ENCODE measurements at places on chromosomes 1 and 21.
A peak's percentile ranks its signal among the peaks of the same experiment; 100 is the strongest.

- no peak for DNase-seq
Observed at GRCh38 chr1:29625084-29625420, 388.7 kb downstream of the PTPRU start.

- DNase-seq = no peak
Observed at GRCh38 chr1:21435646-21436487, 4.1 kb upstream of the NBPF3 start.

DNA sequence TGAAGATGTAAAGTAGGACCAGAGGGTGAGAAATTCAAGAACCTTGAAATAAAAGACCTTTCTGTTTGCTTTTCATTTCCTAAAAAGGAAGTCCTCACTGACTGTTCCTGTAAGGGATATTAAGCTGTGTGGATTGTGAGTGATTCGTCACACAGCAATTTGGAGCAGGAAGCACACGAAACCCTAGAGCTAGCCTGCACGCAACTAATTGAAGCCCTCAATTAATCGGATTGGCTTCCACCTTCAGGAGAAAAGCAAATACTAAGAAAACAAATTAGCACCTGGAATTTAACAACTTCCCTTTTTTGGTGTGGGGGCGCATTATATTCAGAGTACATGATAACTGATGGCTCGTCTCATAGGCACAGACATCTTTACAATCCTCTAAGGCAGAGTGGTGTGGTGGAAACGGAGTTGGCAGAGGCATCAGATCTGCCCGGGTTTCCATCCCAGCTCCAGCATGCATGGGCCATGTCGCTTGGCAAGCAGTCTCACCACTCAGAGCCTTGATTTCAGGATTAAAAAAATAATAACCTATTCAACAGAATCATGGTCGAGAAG, 95.2 kb downstream of the KCNJ15 start:
- no peak for DNase-seq

GRCh38 chr1:159911326-159912070, 11.5 kb upstream of the CFAP45 start:
- no peak for DNase-seq

DNA sequence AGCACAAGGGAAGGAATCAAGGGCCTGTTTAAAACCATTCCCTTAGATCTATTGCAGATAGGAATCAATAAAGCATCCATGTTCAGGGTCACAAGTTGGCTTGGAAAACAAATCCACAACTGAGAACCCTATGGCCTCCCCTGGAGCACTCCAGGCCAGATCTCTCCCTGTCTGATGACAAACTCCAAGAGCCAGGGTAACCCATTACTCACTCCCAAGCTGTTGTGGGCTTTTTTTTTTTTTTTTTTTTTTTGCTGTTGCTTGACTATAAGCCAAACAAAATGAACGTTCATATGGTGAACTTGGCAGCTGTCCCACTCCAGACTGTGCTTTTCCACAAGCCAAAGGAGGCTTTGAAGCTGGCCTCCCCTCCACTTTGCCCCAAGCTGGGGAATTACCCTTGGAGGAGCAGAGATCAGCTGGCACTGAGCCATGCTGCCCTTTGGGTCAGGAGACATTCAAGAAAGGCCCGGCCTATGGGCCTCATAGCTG, 35.7 kb upstream of the VAV3 start:
- DNase-seq = peak; percentile 18

GRCh38 chr1:63116016-63116415, 206.4 kb upstream of the FOXD3 start:
- DNase-seq = no peak

- DNase-seq = no peak
Observed at GRCh38 chr1:58986996-58987767, 203.3 kb upstream of the JUN start.

GRCh38 chr1:76144247-76144646, 69.7 kb downstream of the ST6GALNAC3 start:
- no peak for DNase-seq

- DNase-seq = no peak
Observed at GRCh38 chr1:87325982-87326738, 2.5 kb upstream of the LMO4 start.

- no peak for DNase-seq
Observed at GRCh38 chr1:198116069-198116468, 40.7 kb upstream of the NEK7 start.

- no peak for DNase-seq
Observed at GRCh38 chr21:15031790-15032357, 32.9 kb downstream of the NRIP1 start.

DNA sequence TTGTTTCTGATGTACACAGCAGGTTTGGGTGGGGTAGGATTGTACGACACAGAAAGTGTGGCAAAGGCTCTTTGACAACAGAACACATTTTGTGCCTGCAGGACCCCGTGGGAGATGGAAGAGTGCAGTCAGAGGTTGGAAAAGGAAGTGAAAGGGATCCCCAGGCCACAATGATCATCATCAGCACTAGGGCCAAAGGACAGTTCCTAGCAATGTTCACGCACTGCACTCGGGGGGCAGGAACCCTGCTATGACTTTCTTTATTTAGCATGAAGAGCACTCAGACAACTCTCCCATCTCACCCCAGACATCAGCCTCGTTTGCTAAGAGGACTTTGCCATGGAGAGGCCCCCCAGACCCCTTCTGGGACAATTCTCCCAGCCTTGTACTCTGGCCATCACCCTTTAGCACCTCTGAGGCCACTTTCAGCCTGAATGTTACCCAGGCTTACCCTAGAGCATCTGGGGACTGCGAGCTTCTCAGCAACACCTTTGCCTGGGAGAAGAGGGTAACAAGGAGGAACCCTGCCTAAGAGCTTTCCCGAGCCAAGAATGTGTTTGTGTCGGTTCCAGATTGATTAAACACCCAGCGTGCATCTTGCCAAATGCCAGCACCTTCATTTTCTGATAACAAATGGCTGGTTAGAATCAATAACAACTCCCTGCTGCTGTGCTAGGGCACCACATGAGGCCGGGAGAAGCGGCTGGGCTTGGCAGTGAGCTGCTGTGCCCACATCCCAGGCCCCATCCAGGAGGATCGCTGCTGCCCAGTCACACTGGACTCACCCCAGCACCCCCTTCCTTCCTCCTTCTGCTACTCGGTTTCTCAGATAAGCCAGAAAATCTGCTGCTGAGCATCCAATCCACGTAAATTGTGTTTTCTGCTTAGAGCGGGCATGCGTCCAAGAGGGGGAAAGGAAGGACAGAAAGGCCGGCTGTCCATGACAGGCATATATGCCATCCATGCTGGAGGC, 633.1 kb downstream of the AJAP1 start:
- no peak for DNase-seq

DNA sequence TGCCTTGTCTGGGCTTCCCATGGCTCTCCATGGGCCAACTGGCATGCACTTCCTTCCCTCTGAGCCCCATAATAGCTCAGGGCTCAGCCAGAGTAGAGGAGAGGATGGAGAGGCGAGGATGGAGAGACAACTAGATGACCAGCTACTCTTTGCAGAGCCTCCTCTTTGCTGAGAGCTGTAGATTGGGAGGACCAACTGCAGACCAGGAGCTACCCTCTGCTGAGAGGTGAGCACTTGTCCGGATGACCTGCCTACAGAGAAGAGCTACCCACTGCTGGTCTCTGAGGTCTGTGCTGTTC, 58.0 kb upstream of the ETV3 start:
- DNase-seq = no peak

DNA sequence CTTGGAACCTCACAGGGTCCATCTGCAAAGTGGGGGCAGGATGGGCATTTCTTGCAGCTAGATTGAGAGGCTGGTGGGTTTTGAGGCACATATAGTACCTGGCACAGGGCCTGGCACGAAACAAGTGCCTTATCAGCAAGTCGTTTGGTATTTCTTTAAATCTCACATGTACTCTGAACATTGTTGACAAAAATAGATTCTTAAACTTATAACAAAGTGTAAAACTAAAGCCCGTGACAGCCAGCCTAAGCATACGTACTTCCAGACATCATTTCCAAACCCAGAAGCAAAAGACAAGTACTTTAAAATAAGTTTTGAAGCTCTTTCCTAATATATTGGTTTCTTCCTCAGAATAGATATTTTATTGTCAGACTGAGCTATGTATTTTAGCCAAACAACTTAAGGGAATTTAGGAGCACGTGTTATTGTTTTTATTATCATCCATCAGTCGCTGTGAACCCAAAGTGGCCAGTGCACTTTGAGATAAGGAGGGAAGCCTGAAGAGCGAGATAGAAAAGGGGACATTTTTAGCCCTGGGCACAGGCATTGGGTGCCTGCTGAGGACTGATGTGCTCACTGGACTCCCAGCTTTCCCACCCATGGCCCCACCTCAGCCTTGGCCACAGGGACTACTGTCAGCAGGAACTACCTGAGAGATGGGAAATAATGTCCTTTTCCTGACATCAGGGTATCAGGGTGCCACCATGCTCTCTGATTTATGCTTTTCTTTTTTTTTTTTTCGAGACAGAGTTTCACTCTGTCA, 3.0 kb downstream of the FBLIM1 start:
- no peak for DNase-seq

GRCh38 chr1:29839726-29840125, 603.4 kb downstream of the PTPRU start:
- no peak for DNase-seq

DNA sequence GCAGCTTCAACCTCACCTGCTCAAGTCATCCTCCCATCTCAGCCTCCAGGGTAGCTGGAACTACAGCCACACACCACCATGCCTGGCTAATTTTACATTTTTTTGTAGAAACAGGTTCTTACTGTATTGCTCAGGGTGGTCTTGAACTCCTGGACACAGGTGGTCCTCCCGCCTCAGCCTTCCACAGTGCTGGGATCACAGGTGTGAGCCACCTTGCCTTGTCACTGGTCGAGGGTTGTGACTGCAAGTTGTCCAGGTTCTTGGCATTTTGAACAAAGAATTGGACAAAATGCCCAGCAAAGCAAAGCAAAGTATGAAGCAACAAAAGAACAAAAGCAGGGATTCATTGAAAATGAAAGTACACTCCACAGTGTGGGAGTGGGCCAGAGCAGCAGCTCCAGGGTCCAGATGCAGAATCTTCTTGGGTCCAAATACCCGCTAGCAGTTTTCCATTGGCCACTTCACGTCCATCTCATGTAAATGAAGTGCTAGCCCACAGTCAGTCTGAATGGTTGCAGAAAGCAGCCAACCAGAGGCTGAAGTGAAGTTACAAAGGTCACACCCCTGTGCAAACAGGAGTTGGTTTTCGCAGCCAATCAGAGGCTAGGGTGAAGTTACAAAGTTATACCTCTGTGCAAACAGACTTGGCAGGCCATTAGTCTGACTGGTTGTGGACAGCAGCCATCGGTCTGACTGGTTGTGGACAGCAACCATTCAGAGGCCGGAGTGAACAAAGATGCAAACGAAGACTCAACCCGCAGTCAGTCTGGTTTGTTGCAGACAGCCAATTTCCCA, 109.5 kb upstream of the KIF26B start:
- no peak for DNase-seq

GRCh38 chr1:95561346-95561745, 327.3 kb downstream of the RWDD3 start:
- DNase-seq = no peak

GRCh38 chr1:121558514-121558913, 373.7 kb downstream of the SRGAP2C start:
- no peak for DNase-seq

DNA sequence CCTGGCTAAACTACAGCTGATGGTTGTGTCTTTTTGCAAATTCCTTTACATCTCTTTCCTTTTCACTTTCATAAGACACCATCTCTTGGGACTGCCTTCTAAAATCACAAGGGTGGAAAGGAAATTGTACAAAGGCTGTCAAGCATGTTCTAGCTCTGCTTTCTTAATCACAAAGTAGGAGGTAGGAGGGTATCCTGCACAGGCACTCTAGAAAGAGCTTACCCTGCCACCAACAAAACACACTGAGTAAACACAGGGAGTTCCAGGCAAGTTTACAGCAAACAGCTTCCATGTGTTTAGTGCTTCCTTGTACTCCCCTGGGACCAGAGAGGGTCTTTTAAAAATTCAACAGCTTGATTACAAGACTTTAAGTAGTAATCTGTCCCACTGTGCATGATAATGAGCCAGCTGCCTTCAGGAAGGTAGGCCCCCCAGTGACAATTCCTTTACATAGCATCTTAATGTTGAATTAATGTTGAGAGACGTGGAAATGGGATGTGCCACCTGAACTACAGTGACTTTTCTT, 2.4 kb downstream of the PLPP3 start:
- no peak for DNase-seq

GRCh38 chr1:1665815-1666251, 7.0 kb upstream of the CDK11B start:
- DNase-seq = no peak

- no peak for DNase-seq
Observed at GRCh38 chr1:101507547-101507971, 270.7 kb downstream of the S1PR1 start.

DNA sequence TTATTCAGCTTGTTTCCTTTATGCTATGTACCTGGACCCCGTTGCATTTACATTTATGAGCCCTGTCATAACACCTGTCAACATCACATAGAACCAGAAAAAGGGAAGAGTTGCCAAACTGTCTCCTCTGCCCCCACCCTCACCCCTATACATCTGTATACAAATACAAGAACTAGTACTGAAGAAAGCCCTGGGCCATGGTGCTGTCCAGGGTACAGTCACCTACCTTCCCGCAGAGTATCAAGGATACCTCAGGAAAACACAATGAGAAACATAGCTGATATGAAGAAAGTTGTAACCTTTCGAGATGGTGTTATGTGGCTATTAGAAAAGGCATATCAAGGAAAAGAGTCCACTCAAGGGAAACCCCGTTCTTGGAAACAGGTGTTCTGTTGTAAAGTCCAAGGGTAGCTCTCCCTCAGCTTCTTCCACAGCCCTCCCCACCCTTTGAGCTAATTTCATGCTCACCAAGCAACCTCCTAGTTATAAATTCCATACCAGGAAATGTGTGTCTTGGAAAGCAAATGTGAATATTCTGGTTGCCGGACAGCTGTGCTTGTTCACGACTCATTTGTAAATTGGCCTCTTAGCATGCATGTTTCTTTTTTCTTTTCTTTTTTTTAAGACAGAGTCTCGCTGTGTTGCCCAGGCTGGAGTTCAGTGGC, 16.7 kb upstream of the AVPR1B start:
- no peak for DNase-seq

DNA sequence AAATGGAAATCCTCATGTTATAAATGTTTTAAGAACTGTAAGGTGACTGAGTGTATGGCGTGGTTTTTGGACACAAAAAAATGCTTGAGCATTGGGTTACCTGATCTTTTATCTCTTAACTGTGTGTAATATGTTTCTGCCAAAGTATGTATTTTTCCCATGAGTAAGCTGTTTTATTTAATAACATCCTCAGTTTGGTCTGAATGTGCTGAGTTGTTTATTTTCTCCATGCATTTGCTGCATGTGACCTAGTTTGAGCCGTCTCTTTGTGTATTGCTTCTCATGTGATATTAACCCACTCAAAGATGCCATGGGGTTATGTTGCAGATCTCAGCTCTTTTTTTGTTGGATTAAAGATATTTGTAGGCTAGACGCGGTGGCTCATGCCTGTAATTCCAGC, 6.1 kb upstream of the LYPLA2 start:
- peak; percentile 83 for DNase-seq

- no peak for DNase-seq
Observed at GRCh38 chr21:17610911-17611310, 1.8 kb downstream of the BTG3 start.

Measured in LNCaP clone FGC (cell line).